Right atrium auricular region (tissue), 2 donors: ENCODE measurements at places on chromosomes 1 and 21. TPM values are rescaled to one million over a fixed set of nuclear protein-coding genes. Genes with fewer than 3 reads are reported as not detected.
A peak's percentile ranks its signal among the peaks of the same experiment; 100 is the strongest.

The POU2F1 gene
- 10.9 TPM for total RNA-seq

The FCGR3A gene
- total RNA-seq: 39.1 TPM

- no peak for DNase-seq
Observed at GRCh38 chr1:117094841-117095604, 26.5 kb downstream of the TRIM45 start.

GRCh38 chr1:226125097-226125630 is 61.4 kb downstream of the ACBD3 start:
- peak; percentile 89 for DNase-seq

GRCh38 chr1:2470290-2471158 is 5.6 kb upstream of the PLCH2 start:
- no peak for DNase-seq

DNA sequence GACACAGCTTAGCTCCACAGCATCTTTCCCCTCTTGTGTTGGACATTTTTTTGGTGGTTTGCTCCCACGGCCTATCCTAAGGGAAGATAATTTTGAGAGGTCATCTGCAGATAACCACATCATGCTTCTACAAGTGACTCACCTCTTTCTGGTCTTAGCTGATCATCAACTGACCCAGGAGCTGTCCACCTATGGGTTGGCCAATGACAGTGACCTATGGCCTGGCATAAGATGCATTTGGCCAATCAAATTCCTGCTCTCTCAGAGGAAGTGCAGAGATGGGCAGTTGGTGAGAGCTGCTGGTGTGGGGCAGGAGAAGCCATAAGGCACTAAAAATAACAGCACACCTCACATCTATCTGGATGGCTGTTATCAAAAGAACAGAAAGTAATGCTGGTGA is 100.0 kb upstream of the CLDN14 start:
- no peak for DNase-seq
